ENCODE measurements at places on chromosomes 11 and 22.
A peak's percentile ranks its signal among the peaks of the same experiment; 100 is the strongest.

- DNase-seq, result no peak
These were observed 47.3 kb downstream of the NEU3 start for GRCh38 chr11:75035911-75036565.

DNA sequence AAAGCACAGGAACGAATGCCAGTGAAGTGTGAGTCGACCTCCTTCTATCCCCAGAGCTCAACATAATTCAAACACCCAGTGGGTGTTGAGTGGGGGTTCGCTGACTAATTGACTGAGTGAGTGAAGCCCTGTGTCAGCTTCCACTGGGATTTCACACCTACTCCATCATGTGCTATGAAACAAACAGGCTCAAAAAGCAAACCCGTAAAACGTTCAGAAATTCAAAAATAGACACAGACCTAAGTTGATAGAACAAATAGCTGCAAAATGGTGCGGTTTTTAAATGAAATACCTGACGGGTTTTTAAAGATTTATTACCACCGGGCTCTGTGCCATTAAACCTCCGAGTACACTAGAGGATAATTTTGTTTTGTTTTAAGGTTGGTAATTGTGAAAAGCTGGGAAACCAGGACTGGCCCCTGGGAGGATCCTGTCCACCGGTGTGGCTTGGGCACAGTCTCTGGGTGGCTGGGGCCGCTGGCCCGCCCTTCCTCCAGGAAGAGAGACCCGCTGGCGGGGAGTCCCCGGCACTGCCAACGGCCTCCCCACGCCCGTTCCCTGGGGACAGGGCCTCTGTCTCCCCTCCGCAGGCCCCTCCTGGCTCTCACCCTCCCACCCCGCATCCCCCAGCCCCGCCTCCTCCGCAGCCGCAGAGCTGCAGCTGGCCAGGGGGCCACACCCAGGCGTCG lies 13.6 kb downstream of the KCNJ5 start:
- no peak for DNase-seq

- peak; percentile 43 for DNase-seq
These were observed 18.1 kb upstream of the BDNF start for GRCh38 chr11:27718346-27718862.

- no peak for DNase-seq
These were observed 39.0 kb downstream of the SLC22A12 start for GRCh38 chr11:64629796-64630562.

GRCh38 chr11:114317787-114318137 lies 21.6 kb downstream of the NNMT start:
- DNase-seq, result no peak

DNA sequence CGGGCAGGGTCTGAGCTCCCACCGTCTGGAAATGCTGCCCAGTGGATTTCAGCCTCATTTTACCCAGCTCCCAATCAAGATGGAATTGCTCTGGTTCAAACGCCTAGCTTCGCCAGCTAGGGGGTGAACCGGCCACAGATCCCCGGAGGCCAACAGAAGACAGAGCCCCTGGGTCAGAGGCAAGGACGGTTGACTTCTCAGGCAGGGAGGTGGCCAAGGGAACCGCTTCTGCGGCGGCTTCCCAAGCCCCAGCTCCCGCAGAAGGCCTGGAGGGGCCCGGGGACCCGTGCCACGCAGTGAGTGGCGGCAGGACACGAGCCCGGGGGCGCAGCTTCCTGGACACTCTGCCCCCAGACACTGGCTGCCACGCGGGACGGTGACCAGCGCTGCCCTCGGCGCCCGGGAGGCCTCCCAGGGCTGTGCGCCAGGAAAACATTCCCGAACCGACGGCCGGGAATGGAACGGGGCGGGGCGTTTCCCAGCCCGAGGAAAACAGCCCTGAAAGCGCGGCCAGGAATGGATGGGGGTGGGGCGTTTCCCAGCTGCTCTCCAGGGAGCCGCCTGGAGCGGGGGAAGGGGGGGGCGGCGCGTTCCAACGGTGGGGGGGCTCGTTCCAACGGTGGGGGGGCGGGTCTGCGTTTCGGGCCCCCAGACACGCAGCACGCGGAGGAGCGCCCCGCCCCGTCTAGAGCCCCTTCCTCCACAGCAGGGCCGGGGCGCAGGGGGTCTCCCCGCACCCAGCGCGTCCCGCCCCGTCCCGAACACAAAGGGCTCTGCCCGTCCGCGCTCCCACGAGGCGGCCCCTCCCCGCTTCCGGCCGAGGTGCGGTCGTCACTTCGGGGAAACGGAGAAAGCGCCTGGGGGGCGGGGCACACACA lies 13.5 kb upstream of the B4GALNT4 start:
- DNase-seq, result no peak

- DNase-seq, result no peak
These were observed 184.0 kb upstream of the GUCY1A2 start for GRCh38 chr11:107202241-107202640.

DNA sequence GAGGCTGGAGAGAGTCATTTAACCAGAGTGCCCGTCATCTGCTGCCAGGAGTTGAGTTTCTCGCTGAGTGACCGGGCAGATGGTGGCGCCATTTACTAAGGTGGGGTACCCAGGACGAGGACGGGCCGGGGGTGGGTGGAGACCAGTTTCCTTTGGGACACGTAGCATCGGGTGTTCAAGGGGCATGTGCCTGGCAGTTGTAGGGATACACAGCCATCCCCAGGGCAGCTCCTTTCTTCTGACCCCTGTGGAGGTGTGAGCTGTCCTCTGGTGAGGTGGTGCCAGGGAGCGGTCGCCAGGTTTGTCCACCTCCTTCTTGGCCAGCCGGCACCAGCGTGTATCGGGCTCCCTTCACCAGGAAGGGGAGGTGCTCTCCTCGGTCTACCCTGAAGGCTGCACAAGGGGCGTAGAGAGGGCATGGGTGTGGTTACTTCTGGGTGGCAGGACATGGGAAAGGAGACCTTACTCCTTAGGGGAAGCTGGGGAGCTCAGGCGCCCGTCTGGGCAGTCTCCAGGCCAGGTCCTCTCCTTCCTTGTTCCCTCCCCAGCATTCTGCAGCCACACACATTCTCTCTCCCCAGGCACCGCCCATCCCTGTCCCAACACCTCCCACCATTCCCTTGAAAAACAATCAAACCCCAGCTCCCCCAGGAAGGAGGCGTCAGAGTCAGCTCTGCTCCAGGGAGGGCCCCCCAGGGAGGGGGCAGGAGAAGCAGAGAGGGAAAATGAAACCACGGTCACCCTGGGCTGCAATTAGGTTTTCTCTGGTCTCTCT lies 10.3 kb upstream of the MB start:
- peak; percentile 52 for DNase-seq

- DNase-seq, result no peak
These were observed 45.4 kb downstream of the TP53I11 start for GRCh38 chr11:44905131-44905866.

GRCh38 chr11:116071241-116071640 lies 567.0 kb upstream of the CADM1 start:
- no peak for DNase-seq

DNA sequence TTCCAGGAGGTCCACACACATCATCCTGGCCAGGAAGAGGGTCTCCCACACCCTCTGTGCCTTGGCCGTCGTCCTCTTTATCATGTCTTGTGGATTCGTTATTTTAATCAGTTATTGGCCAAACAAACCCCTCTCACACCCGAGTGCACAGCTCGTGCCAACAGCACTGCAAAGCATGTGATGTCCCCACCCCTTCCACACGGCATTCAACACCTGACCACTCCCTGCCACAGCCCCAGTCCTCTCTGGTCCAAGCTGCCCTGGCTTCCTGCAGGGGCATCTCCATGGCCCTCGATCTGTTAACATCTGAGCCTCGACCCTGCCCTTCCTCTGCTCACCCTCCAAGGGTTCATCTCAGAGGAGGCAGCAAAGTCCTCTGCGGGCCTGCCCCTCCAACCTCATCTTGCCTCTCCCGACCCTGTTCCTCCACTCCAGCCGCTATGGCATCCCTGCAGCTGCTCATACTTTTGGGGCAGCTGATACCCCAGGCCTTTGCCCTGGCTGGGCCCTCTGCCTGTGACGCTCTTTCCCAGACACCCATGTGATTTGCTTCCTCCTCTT lies 14.0 kb downstream of the MYEOV start:
- no peak for DNase-seq

- no peak for DNase-seq
These were observed 319.2 kb upstream of the CHORDC1 start for GRCh38 chr11:90542092-90542491.

- no peak for DNase-seq
These were observed 21.8 kb upstream of the CDC42EP2 start for GRCh38 chr11:65292890-65293289.

DNA sequence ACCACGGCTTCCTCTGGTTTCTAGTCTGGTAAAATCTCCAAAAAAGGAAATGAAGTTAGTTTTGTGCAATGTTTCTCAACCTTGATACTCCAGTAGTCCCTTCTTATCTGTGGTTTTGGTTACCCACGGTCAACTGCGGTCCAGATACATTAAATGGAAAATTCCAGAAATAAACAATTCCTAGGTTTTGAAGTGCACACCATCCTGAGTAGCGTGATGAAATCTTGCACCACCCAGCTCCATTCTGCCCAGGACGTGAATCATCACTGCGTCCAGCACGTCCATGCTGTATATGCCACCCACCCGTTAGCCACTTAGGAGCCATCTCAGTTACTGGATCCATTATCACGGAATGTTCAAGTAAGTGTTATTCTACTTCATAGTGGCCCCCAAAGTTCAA lies 117.0 kb downstream of the FBXO7 start:
- DNase-seq, result no peak

- no peak for DNase-seq
These were observed 3.4 kb downstream of the FOLR3 start for GRCh38 chr11:72138821-72139390.

GRCh38 chr11:65506772-65507505 lies 8.1 kb downstream of the MALAT1 start:
- DNase-seq, result peak; percentile 11

DNA sequence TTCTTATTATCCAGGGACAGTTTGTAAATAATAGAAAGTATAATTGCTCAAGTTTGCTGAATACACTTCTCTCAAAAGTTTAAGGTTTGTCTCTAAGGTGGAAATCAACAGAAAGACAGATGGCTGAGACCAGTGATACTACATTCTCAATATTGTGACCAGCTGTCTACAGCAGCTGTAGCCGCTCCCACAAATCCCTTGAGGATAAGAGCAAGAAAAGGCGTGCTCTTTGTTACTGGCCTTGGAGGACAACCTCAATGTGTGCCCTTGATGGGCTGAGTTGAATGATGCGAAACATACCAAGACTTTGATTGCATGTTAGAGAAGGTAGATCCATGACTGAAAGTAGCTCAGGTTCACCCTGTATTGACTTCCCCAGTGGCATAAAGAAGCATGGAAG lies 6.1 kb downstream of the OR6M1 start:
- no peak for DNase-seq

DNA sequence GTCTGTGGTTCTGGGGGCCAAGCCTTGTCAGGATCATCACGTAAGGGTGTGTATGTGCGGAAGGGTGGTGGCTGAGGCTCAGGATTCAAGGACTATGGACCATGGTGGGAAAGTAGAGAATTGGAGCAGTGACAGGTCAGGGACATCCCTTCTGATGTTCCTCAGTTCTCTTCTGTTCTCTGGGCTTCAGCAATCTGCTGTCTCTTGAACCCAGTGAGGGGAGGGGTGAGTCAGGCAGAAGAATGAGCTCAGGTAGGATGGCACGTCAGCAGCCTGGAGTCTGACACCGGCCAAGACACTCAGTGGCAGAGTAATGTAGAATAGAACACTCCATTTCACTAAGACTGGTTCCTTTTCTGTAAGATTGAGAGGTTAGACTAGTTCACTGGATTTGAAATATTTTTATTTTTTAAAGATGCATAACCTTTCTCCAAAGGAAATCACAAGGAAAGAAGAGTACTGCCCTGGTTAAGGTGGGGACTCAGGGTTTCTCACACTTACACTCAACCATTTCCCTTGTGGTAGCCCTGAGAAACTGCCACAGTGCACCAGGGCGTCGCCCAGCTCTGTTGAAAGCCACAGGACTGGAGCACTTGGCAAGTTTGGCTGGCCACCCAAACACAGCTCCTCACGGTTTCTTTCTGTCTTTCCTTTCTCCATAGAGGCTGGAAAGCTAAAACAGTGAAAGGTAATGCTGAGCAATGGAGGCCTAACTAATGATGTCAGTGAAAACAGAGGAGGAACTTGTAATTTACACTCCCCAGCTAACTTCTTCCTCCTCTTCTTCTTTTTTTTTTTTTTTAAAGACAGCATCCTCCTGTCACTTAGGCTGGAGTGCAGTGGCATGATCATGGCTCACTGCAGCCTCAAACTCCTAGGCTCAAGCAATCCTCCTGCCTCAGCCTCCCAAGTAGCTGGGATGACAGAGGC lies 23.1 kb upstream of the MICAL2 start:
- no peak for DNase-seq

- no peak for DNase-seq
These were observed 127.1 kb downstream of the SLC1A2 start for GRCh38 chr11:35292279-35292678.

- DNase-seq, result no peak
These were observed 6.6 kb upstream of the SNX32 start for GRCh38 chr11:65826984-65827735.

DNA sequence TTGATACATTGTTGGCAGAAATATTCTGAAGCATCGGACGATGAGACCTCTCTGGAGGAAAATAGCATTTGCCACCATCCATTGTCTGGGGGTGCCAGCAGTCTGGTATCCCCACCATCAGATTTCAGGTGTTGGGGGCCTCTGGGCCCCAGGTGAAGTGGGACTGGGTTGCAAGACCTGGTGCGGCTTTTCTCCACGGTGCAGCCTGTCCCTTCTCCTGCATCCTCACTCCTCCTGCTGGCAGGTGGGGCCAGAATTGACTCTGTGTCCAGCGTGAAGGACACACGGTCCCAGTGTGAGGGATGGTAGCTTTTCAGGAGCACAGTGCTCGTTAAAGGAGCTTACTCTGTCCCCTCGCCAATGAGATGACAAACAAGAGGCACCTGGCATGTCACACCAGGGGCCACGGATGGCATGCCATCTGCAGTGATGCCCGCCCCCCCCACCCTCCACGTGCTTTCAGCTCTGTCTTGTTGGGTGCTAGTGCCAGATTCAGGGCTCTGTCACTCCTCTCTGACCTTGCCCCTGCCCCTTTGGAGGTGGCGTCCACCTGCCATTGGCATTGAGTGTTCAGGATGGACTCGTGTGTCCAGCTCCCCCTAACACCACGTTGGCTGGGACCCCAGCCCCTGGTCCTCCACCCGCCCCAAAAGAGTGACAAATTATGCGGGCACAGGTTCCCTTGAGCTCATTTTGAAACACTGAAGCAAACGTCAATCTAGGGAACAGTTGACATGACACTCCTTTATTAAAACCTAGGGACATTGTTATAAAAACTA lies 62.4 kb downstream of the PARVG start:
- no peak for DNase-seq

DNA sequence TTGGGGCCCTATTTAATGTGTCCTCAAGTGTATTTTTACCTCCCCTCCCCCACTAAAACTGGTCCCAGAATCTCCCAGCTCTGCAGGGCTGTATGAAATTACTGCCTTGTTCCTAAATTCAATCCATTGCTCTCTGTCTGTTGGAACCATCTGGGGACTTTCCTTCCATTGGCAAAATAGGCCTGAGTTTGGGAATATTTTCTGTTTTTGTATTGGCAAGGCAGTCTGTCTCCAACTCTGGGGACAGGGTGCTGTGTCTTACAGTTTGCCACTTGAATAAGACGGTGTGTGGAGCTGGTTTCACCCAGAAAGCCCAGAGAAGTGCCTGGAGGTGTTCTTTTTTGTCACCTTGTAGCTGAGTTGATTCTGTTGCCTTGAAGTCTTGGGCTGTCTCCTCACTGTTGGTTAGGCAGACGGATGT lies 1.3 kb downstream of the PACS1 start:
- no peak for DNase-seq

Data from anterior cingulate cortex (tissue), 58 donors.